Glomerular endothelial cell (primary cell): ENCODE measurements at places on chromosomes 11 and 22. TPM values are rescaled to one million over a fixed set of nuclear protein-coding genes. Genes with fewer than 3 reads are reported as not detected.

DEUP1 gene
- total RNA-seq, result not detected in 2 replicates

GRCh38 chr11:61968758-61969390, 1.4 kb upstream of the FTH1 start:
- DNase-seq, result no peak

DNA sequence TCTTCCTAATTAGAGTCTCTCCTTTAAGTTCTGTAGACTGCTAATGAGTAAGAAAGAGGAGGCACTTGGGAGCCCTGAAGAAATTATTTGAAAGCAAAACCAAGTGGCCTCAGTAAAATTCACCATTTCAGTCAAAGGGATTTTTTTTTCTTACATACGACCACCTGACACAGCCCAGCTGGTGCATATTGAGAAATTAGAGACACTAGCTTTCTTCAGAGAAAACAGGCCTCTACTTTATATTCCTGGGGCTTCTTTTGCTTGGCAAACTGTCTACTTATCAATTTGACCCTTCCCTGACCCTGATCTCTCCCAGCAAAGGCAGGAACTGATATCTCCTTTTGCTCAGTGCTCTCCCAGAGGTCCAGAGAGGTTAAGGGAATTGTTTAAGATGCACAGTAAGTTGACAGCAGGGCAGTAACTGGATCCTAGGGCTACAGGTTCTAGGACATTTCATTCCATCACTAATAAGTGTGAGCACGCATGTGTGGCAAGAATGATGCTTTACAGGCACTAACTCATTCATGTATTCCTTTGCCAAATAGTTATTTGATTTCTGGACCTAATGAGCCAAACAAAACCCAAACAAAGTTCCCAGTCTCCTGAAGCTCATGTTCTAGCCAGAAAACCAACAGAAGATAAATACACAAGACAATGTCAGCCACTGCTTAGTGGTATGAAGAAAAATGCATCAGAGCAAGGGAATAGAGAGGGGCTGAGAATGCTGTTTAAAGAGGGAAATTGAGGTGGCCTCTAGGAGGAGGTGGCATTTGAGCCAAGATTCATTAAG, 467.6 kb downstream of the SOX6 start:
- DNase-seq, result no peak

GRCh38 chr11:75189911-75190310, 39.0 kb downstream of the SLCO2B1 start:
- DNase-seq, result no peak

GRCh38 chr22:30890686-30891442, 77.7 kb downstream of the MORC2 start:
- DNase-seq, result no peak

DNA sequence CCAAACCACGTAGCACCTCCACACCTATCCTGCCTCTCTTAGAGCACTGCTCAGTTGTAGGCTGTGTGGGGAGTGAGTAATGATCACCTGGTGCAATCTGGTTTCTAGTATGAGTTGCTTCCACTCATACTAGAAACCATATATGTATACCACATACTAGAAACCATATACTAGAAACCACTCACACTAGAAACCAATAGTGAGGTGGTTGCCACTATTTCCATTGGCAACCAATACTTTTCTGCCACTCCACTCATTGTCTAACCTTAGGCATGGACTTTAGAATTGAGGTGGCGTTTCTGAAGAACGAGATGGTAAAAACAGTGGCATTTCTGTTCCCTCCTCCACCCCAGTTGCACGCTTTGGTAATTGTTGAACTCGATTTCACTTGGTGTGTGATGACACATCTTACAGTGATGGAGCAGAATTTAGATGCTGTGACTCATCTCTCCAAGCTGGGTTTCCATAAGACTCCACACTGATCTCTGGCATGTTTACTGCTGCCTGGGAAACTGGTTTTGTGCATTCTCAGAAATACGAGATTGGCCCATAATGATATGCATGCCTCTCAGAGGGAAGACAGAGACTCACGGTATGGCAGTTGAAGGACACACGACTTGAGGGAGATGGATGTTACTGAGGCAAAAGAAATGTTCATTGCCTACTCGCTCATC, 82.9 kb downstream of the KIRREL3 start:
- DNase-seq, result no peak

ARHGAP8 gene
- total RNA-seq, result 0.76 and 0.92 TPM in 2 replicates

- no peak for DNase-seq
These were observed 78.8 kb upstream of the RCN1 start for GRCh38 chr11:32012049-32012448.

DNA sequence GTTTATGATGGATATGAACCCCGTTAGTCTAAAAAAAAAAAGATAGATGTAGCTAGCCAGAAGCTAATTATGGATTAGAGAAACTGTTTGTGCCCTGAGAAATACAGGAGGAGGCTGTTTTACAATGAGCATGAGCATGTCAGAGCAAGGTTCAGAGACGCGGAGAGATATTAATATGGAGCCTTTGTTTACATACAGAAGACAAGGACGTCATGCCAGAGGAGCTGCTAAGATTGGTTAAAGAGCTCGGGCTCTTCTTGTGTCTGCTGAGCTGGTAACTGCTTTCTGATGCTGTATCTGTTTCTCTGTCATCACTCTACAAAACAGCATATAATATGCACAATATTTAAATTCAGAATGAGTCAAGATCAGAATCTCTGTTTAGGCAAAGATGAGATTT, 24.9 kb upstream of the CCDC89 start:
- DNase-seq, result no peak

SULT4A1 gene
- 0.19 and 1.5 TPM in 2 replicates for total RNA-seq

GRCh38 chr11:6443269-6444003, 2.6 kb upstream of the HPX start:
- DNase-seq, result no peak

POU2AF2 gene
- not detected in 2 replicates for total RNA-seq

TMEM86A gene
- total RNA-seq, result 2.3 and 2.9 TPM in 2 replicates

DNA sequence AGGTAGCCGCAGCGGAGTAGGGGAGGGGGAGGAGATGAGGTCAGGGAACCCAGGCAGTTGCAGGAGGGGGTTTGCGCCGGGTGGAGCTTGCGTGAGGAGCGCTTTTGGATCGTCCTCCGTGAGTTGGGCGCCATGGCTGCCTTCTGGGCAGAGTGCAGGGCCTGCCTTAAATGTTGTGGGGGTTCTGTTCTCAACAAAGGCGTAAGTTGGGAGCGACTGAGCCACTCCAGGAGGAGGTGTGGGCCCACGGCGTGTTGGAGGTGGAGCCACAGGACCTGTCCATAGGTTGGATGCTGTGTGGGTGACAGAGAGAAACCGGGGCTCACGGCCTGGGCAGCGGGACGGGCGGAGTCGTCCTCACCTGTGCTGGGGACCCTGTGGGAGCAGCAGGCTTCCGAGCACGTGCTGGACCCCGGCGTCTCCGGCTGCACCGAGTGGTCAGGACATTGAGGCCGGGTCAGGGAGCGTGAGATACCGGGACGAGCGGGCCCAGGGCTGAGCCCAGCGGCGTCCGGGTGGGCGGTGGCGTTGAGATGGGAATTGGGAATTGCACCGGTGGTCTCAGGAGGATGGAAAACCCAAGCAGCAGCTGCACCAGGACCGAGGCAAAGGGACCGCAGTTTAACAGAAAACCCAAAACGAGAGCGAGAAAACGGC, 977 bp upstream of the PGGHG start:
- no peak for DNase-seq

DNA sequence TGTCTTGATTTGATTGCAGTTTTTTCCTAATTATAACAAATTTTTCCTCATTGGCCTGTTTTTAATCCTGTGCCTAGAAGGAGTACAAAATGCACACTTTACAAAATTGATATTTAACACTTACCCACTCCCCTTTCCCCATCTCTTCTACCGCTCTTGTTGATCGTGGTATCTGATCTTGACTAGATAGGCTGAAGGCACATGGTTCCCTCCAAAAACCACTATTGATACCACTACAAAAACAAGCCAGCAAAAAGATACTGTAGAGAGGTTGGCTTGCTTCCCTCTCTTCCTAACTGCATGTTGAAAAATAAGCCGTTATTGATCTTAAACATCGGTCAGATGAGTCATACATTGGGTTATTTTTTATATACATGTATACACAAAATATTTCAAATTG, 14.6 kb upstream of the ZNF143 start:
- DNase-seq, result no peak

CABP7 gene
- total RNA-seq, result not detected in 2 replicates

- no peak for DNase-seq
These were observed 3.9 kb upstream of the NDUFS8 start for GRCh38 chr11:68026391-68027105.

DNA sequence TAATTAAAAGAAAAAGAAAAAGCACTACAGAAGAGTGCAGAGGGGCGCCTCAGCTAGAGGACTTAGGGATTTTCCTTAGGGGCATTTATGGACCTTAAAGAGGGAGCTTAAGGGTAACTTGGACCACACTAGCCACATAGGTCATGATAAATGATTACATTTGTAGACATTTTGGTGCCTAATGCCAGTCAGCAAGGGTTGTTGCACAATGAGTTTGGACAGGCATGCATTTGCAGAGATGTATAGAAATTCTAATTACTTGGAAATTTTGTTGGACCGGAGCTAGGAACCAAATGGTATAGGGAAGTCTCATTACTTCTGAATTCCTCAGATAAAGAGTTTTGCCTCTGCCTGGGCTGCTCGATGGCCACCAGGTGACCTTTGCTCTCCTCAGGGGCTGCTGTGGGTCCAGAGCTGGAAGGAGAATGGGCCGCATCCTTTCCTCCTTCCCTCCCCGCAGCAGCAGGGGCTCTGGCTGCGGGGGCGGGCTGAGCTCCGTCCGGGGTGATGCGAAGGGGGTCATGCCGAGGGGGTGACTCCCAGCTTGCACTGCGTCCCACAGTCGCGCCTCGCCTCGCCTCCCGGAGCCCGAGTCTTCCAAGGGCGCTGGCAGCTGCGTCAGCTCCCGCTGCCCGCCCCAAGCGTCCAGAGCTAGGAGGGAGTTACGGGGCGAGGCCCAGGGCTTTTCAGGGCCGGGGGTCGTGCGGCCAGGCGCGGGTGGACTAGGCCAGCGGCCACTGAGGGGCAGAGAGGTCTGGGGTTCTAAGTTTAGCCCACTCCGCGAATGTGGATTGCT, 20.3 kb upstream of the MALAT1 start:
- DNase-seq, result no peak

OR5AL1 gene
- not detected in 2 replicates for total RNA-seq

DNA sequence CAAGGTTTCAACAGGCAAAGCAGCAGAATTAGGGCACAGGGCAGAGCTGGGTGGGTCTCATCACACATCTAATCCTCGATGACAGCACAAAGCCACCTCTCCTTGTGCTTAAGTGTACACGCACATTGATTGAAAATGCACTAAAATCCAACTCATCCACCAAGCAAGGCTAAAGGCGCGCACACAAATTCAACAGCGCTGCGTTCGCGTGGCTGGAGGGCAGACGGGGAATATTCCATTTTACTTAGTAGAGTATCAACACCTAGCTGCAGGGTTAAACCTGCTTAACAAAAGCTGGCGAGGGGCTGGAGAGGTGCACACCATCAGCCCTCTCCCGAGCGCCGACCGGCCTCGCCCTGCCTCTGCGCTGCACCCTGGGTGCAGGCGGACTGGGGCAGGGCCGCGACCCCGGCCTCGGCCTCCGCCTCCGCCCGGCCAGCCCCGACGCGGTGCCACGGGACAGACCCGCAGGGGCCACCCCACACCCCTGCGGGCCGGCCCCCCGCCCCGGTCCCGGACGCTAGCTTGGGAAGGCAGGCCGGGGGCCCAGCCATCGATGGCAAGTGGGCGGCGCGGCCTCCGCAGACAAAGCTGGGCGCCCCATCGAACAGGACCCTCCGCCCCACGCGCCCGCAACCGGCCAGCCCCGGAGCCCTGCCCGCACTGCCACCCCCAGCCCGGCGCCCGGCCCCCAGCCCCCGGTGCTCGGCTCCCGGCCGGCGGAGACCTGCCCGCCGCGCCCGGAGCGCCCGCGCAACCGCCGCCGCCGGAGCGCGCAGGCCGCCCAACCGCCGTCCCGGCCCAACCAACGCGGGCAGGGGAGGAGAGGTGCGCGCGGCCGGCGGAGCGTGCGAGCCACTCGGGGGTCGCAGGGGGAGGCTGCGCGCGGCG, 929 bp downstream of the PRDM10 start:
- no peak for DNase-seq

DNA sequence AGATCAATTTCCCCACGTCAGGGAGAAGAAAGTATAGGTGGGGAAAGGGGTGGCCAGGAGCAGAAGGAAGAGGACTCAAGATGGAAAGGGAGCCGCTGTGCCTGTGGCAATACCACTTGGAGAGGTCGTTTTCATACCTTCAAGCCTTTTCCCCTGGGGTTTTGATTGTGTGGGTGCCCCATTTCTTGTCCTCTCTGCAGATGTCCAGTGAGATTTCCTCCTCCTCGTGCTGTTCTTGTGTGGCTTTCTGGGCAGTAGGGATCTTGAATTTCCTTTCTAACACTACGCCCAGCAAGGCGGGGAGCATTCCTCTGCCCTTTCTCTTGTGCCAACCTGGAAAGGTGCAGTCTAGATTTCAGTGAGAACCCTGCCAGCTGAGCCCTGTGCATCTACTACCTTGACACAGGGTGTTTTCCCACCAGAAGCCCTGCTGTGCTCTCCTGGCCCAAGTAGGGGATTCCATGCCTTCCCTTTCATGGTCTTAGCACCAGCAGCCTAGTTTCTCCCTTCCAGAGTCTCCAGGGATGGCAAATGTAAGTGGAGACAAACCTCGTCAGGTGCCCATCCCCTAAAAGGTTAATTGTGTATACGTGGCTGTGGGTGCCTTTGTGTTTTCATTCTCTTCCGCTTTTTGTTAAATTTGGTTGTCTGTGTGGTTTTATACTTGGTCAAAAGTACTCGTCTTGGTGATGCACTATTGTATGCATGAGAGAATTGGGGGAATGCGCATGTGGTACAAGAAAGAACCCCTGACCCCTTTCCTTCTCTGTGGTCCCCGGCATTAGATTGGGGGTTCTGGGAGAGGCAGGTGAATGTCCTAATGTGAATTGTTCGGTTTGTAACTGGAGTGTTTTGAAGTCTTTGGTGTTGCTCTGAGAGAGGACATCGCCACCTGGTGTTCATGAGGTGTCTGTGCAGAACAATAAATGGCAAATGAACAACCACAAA, 71.4 kb upstream of the MPEG1 start:
- DNase-seq, result peak; percentile 4

GRCh38 chr11:117950993-117951961, 22.1 kb upstream of the TMPRSS13 start:
- DNase-seq, result no peak

GRCh38 chr11:1490651-1491050, 4.1 kb upstream of the MOB2 start:
- DNase-seq, result no peak

DNA sequence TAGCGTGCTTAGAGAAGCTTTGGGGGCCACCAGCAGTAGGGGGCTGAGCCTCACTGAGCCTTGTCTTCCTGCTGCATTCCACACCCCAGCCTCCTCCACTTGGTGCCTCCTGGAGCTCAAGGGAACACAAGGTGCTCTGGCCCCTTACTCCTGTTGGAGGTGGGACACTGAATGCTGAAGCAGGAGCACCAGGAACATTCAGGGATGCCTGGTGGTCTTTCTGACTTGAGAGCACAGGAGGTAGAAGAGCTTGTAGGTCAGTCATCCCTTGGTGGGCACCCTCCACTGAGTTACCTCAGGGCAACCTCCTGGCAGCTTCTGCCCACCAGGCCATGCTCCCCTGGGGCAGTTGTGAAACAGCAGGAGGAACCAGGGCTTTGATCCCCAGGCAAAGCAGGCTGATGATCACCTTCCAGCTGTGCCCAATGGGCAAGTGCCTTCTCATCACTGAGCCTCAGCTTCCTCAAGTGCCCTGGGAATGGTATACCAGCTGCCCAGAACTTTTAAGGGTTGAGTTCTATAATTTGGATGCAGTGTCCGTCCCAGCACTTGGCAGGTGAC, 50.1 kb downstream of the CABIN1 start:
- no peak for DNase-seq

NELL1 gene
- not detected in 2 replicates for total RNA-seq
